Ovary (tissue), 10 donors: ENCODE measurements at places on chromosomes 12 and 14.

GRCh38 chr12:120381752-120382419 lies 12.9 kb upstream of the MSI1 start:
- no peak for DNase-seq

GRCh38 chr14:53993920-53994607 lies 37.4 kb upstream of the BMP4 start:
- no peak for DNase-seq

DNA sequence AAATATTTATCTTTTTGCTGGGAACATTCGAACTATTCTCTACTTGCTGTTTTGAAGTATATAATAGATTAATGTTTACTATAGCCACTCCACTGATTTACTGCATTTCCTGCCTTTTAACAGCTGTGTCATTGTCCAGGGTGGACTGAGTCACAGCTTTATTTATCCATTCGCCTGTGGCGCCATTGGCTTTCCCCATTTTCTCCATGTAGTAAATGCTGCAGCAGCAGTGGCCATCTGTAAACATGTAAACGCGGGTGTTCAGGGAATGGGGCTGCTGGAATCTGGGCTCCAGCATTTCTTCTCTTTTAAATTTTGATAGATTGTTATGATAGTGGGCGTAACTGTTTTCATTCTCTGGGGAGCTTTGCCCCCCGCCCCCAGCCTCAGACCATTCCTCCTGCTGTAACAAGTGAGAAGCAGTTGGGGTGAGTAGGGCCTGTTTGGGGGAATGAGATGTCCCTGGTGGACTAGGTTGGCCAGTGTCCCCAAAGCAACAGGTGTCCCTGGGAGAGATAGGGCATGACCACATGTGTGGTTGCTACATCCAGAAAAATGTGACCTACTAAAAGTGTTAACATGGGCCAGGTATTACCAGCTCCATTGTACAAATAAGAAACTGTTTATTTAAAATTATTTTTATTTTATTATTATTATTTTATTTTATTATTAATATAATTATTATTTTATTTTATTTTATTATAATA lies 32.9 kb downstream of the RIN3 start:
- DNase-seq, result no peak

- DNase-seq, result no peak
These were observed 1.8 kb downstream of the PXN start for GRCh38 chr12:120263748-120264085.

GRCh38 chr14:86885280-86885679 lies 1107.7 kb downstream of the GALC start:
- DNase-seq, result no peak

DNA sequence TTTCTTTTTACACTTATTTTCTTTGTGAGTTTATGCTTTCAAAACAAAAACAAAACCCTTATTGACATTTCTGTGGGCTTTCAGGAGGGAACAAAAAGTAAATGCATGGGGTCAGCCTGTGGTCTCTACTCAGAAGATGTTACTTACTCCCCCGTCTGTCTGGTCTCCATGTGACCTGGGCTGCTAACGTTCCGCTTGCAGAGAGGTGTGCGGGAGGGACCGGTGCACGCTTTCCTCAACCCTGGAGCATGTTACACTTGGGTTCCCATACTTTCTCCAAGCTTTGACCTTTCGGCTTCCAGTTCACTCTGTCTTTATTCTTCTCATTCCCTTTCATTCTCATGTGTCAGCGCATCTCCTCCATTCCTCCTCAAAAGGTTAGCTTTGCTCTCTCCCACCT lies 36.5 kb downstream of the ZC3H14 start:
- no peak for DNase-seq

DNA sequence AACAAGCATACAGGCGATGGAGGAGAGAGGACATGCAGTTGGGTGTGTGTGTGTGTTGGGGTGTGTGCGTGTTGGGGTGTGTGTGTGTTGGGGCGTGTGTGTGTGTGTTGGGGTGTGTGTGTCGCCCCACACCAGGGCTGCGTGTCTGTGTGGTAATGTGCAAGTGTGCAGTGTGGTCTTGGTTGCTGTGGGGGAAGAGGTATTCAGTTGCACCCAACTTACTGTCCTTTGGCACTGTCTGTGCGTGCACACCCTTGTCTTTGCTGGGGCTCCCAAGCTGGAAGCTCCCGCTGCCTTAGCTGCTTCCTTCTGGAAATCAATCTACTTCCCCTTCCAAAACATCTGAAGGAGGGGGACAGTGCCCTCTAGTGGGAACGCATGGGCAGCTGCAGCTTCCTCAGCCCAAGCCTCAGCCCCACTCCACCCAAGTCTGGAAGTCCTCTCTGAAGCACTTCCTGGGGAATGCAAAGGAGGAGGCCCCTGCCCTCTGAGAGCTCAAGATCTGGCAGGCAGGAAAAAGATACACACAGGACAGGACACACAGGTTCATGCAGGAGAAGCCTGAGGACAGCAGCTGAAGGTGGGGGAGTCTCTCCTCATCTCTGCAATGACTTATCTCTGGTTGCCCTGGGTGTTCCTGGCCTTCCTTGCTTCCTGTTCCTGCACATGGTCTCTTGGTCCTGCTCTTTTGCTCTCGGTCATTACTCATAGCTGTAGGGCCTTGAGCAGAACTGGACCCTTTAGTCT lies 13.1 kb downstream of the ASIC1 start:
- peak; percentile 85 for DNase-seq

DNA sequence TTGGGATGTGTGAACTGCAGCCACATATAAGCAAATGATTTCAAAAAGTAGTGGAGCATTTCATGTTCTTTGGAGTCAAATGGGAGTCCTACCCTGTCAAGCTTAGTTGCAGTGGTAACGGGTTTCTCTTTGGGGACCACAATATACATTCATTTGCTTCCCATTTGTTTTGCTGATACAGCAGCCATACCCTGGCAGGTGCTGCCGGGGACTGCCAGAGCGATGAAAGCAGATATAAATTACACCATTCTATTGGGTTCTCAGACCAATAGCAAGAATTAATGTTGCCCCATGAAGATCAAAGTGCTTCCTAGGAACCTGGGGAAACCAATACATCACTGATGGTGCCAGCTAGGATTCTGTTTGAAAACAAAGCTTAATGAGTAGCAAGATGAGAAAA lies 1621.5 kb upstream of the FLRT2 start:
- DNase-seq, result no peak

GRCh38 chr12:49049566-49050224 lies 10.9 kb downstream of the KMT2D start:
- no peak for DNase-seq

GRCh38 chr12:24909667-24910066 lies 39.2 kb downstream of the BCAT1 start:
- DNase-seq, result no peak

- no peak for DNase-seq
These were observed 281.5 kb downstream of the CACNA1C start for GRCh38 chr12:2334271-2334670.
